CD4-positive, alpha-beta T cell treated with Interleukin-6 for 4 hours (primary cell): ENCODE measurements at places on chromosomes 12 and 14.

GRCh38 chr12:105978276-105978675, 160.5 kb downstream of the NUAK1 start:
- DNase-seq: no peak

DNA sequence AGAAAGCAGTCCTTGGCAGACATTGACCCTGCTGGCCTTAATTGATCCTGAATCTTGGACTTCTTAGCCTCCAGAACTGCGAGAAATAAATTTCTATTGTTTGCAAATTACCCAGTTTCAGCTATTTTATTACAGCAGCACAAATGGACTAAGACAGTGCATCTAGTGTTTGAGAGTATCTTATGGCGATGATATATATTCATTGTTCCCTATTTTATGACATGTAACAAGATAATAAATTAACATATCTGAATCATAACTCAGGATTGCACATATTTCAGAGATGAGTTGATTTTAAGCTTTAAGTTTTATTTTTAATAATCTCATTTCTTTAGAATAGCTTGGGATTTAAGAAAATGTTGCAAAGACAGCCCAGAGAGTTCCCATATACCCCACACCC, 167.4 kb upstream of the FOXG1 start:
- no peak for DNase-seq

DNA sequence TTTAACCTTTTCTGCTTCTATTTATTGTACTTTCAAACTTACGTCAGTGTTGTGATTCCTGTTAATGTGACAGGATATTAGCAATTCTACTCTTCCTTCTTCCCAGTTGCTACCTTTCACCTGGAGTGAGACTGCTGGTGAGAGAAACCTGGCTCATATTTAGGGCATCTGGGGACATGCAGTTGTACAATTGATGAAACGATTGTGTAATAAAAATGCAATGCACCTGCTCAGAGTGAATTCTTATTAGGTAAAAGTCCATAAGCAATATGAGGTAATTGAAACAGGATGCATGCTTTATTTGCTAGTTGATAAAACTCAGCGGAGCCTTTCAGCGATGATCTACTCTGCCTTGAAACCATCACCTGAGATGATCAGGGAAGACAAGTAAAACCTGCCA, 116.1 kb upstream of the FBXO33 start:
- DNase-seq: no peak

- DNase-seq: no peak
Measured at GRCh38 chr14:77206261-77206824, 24.7 kb downstream of the TMEM63C start.

- no peak for DNase-seq
Measured at GRCh38 chr14:65352964-65353530, 59.5 kb upstream of the FUT8 start.

DNA sequence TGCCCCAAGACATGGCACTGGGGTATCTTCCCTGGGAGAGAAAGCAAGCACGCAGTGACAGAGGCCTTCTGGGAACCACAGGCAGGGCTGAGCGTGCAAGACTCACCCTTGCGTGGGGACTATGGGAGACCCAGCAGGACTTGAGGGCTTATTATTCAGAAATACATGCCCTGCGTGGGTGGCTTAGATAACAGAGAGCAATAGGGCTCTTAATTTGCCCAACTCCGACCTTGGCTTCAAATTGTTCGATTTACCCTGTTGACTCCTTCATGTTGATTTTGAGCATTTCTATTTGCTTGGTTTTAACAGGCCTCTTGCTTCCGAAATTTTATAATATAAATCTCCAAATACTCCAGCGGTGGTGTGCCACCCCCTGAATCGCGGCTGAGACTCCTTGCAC, 5.1 kb upstream of the SERPINA1 start:
- DNase-seq: no peak

GRCh38 chr12:33596061-33596460, 156.4 kb upstream of the SYT10 start:
- DNase-seq: no peak

- peak; percentile 71 for DNase-seq
Measured at GRCh38 chr12:108611884-108612415, 14.1 kb upstream of the TMEM119 start.

DNA sequence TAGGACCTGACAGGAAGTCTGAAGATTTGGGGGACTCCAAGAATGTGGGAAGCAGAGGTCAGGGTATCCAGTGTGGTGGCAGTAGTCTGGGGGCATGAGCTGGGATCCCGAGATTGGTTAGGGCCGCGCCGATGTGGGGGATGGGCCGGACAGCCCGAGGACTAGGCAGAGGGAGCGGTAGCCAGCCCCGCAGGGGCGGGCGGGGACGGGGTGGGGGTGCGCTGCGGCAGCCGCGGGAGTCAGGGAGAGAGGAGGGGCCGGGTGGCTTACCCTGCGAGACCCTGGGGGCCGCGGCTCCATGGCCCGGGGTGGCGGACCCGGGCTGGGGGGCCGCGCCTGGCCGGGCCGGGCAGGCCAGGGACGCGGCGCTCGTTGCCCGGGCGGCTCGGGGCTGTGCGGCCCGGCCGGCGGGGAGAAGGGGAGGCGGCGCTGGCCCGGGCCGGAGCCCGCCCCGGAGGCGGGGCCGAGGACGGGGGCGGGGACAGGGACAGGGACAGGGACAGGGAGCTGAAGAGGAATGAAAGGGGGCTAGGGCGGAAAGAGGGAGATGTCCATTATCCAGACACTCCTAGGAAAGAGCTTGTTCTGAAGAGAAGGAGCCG, 5.6 kb downstream of the ZNF385A start:
- no peak for DNase-seq

DNA sequence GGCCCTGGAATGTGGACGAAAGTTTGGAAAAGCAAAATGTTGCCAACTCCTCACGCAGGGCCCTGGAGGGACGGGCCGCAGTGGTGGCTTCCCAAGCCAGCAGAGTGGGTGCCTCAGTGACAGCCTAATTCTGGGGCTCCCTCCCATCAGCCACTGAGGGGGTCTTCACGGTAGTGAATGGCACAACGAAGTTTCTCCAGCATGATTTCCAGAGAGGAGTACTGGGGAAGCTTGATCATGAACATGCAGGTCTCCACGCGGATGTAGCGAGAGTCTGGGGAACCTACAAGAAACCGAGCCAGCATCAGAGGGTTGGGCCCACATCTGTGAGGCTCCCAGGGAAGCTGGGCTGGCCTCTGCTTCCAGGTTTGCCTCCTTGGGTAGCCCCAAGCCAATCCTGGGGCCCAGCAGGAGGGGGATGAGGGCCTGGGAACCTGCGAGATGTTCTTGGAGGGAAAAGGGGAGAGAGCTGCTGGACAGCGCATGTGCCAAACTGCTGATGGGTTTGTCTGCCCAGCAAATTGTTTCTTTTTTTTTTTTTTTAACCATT, 37.0 kb downstream of the TRAFD1 start:
- no peak for DNase-seq

- DNase-seq: no peak
Measured at GRCh38 chr12:46089414-46090162, 99.2 kb upstream of the SCAF11 start.

- DNase-seq: no peak
Measured at GRCh38 chr14:99515301-99516155, 34.3 kb downstream of the CCNK start.

- no peak for DNase-seq
Measured at GRCh38 chr14:101234244-101234937, 326.9 kb upstream of the DIO3 start.

DNA sequence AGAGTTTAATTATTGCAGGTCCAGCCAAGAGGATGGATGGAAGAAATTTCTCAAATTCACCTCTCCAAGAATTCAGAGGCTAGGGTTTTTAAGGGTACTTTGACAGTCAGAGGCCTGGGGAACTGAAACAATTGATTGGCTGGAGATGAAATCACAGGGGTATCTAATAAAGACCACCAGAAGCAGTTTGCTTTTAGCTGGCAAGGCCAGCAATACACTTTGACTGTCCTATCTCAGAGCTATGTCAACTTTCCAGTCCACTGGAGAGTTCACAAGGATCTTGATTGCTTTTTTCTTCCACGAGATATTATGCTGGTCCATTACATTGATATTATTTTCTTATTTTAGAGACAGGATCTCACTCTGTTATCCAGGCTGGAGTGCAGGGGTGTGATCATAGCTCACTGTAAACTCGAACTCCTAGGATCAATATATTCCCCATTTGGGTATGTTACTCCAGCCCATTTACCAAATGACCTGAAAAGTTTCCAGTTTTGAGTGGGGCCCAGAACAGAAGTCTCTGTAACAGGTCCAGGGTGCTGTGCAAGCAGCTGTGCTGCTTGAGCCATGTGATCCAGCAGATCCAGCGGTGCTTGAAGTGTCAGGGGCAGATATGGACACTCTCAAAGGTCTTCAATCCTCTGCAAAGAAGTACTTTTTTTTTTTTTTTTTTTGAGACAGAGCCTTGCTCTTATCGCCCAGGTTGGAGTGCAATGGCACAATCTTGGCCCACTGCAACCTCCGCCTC, 17.2 kb upstream of the ATF7 start:
- no peak for DNase-seq

GRCh38 chr12:100120355-100120754, 22.3 kb downstream of the BLTP3B start:
- DNase-seq: no peak

GRCh38 chr12:568486-568885, 94.8 kb downstream of the NINJ2 start:
- no peak for DNase-seq

DNA sequence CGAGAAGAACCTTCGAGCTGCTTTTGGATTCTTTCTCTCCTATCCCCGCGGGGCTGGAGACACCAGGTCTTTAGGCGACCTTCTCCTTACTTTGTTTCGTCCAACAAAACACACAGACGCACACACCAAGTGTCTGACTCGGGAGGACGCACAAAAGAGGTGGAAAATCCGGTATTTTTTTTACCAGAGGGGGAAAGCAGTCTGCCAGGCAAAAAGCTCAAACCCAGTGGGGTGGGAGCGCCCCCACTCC, 2.1 kb downstream of the SIX4 start:
- DNase-seq: no peak

DNA sequence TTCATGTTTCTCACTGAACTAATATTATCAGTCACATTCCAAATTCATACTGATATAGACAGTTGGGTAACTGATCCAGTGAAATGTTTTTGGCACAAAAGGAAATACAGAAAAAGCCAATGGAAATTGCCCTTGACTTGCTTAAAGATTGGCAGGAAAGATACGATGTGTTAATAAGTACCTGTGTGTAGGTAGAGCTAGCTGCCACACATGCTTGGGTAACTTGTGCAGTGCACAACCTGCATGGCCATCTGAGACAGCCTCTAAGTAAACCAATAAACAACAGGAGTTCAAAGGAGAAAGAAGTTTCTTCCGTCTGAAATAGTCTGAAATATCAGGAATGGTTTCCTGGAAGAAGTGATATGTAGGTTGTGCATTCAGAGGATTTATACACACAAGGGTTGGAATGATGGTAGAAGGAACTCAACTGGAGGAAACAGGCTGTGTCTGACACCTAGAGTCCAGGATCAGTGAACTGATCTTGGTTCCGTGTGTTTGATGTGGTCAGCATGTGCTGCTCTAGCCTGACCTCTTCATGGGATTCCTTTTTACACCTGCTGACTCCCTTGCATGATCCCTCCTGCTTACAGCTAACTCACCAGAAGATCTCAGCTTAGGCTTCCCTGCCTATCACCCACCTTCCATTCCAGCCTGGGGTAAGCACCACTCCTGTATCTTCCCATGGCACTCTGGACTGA, 81.4 kb upstream of the KRR1 start:
- DNase-seq: no peak

GRCh38 chr12:113244047-113244460, 22.8 kb downstream of the TPCN1 start:
- DNase-seq: no peak

DNA sequence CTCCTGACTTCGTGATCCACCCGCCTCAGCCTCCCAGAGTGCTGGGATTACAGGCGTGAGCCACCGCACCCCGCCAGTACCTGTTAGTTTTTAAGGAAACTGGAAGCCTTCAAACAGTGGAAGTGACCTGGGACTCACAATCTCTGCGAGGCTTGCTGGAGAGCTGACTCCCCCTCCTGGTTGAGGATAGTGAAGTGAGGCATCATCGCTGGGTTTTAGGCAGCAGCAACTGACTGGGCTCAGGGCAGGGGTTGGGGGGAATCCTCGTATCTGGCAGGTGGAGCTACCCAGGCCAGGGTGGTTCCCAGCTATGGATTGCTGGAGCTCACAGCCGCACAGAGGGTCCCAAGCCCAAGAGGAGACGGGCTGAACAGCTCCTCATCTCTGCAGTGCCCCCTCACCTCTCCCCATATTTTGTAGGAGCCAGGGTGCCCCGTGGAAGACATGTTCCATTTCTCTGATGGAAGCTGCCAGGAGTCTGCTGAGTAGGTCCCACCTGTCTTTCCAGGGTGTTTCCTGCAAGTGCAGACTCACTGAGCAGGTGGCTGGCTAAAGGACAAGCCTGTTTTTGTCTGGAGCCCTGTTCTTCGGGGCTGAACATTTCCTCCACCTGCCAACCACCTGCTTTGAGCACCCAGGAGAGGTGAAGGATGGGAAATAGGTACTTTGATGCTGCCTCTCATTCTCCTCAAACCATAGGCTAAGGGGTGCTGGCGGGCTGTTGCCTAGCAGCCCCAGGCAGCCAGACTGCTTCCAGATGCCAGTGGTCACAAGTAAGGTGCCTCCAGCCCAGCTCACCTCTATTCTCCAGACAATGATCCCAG, 3.1 kb downstream of the AVIL start:
- DNase-seq: no peak

DNA sequence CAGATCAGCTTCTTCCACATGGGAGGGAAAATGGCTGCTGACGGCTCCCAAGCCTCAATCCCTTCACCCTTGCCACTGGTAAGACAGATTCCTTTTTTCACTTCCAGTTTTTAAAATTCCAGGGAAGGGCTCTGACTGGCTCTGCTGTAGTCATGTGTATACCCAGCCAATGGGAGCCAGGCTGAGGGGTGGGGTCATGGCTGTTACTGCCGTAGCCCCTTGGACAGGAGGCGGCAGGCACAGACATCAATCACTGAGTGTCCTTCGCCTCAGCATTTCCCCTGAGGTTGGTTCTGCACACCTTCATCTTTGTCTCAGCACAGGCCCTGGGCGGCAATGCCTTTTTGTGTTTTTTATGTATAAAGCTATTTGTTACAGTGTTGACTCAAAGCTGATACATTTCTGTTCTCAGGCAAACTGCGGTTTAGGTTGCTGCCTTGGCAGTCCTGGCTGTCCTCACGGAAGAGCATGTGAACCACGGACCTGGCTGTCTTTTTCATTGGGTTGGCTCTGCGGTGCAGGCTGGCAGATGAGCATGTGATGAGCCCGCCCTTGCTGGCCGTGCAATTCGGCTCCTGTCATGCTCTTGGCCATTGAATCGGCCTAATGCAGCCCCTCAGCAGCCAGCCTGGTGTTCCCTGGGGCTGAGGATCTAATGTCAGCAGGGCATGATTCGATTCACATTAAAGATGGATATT, 74.3 kb downstream of the PPM1A start:
- no peak for DNase-seq

- DNase-seq: no peak
Measured at GRCh38 chr14:67963960-67964812, 144.6 kb downstream of the RAD51B start.

GRCh38 chr12:14982562-14982961, 9.7 kb downstream of the PDE6H start:
- no peak for DNase-seq

GRCh38 chr14:81295958-81296923, 75.5 kb upstream of the GTF2A1 start:
- DNase-seq: no peak
